ENCODE measurements at places on chromosomes 2 and 18. TPM values are rescaled to one million over a fixed set of nuclear protein-coding genes. Genes with fewer than 3 reads are reported as not detected.

SRD5A2 gene
- total RNA-seq, result not detected

CHRNG gene
- total RNA-seq, result 3.5 TPM

DNA sequence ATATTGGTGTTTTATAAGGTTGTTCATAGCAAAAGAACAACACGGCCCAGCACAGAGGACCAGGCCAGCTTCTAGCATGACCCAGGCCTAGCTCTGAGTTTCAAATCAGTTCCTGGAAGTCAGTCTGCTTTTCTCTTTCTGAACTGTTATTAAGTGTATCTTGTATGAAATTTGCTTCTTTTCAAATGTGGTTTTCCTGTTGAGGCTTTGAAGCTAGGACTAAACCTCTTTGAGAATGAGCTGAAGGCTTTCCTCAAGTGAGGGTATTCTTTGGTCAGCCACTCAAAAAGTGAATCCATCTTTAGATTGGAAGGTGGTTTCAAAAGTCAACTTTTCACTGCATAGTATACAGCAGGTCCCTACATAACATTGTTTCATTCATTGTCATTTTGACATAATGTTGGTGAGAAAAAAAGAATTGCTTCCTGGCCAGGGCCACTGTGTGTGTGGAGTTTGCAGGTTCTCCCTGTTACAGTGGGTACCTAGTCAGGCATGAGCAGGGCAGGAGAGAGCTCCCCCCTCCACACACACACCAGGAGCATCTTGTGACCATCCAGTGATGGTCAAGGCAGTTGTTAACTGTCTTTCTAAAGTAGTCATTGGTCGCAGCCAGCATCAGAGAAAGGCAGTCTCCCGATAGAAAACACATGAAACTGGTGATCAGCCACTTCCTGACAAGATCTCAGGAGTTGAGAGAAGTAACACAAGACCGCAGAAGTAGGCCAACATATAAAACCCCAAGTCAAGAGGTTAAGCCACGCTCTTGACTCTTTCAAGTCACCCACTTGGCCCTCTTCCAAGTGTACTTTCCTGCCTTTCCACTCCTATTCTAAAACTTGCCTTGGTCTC lies 6.7 kb upstream of the ACAA2 start:
- peaks cover 4% of the 10 kb centered on the region for H3K4me1 ChIP-seq
- H3K36me3 ChIP-seq, result no peaks in the 10 kb centered on the region

GRCh38 chr18:67509741-67510391 lies 6.7 kb downstream of the DSEL start:
- H3K36me3 ChIP-seq, result no peaks in the 10 kb centered on the region
- peaks cover 16% of the 10 kb centered on the region for H3K4me1 ChIP-seq
- no peaks in the 10 kb centered on the region for H3K27me3 ChIP-seq
- H3K4me3 ChIP-seq, result no peak overlapping the region
- H3K27ac ChIP-seq, result peak overlapping the region; percentile 10
- DNase-seq, result no peak

- no peaks in the 10 kb centered on the region for H3K27me3 ChIP-seq
- DNase-seq, result no peak
- H3K27ac ChIP-seq, result no peak overlapping the region
- no peaks in the 10 kb centered on the region for H3K36me3 ChIP-seq
- no peak overlapping the region for H3K4me3 ChIP-seq
Observed at GRCh38 chr2:164826293-164827243, 15.1 kb downstream of the COBLL1 start.

DNA sequence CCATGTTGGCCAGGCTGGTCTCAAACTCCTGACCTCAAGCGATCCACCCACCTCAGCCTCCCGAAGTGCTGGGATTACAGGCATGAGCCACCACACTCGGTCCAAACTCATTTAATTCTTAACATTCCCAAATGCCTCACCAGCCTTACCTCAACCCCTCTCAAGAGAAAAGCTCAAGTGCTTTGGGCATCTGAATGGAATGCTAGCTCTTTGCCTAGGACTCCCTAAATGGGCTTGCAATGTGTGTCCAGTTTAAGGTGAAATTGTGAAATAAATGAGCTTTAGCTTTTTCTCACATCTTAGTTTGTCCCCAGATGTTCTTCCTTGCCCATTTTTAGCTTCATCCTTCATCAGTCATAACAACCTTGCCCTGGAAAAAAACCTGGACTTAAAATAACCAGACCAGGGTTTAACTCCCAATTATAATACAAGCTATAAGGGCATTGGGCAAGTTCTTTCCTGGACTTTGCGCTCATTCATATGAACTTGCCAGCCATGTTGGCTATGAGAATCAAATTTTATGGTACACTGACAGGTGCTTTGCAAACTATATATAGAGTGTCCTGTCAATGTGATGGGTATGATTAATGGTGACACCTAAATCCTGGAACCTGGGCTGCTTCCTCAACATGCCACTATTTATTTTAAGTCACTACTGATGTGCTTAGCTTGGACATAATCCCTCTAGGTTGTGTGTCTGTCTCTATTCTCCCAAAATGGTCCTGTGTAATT lies 95.1 kb upstream of the SERPINE2 start:
- H3K27ac ChIP-seq, result no peak overlapping the region
- no peaks in the 10 kb centered on the region for H3K36me3 ChIP-seq
- no peak overlapping the region for H3K4me3 ChIP-seq
- no peaks in the 10 kb centered on the region for H3K27me3 ChIP-seq
- no peak for DNase-seq

DNA sequence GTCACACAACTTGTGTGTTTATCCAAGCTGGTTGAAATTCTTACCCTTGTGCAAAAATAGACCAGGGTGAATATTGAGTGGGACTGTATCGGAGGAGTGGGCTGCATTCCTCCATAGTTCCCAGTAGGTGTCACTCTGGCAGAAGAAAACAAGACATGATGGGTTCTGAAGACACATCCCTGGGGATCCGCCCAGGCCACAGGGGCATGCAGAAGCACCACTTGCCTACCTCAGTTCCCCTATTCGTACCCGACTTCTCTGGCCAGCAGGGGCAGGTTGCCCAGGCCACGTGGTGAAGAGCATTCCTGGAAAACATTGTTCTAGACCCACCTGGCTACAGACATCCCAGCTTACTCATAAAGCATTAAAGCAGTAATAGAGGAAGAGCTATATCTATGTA lies 168.2 kb downstream of the FAM210A start:
- H3K27ac ChIP-seq, result no peak overlapping the region
- H3K4me3 ChIP-seq, result no peak overlapping the region
- H3K36me3 ChIP-seq, result no peaks in the 10 kb centered on the region
- DNase-seq, result peak; percentile 46

GRCh38 chr2:207088276-207088675 lies 77.5 kb downstream of the KLF7 start:
- H3K27ac ChIP-seq, result peak overlapping the region; percentile 71
- peaks cover 71% of the 10 kb centered on the region for H3K4me1 ChIP-seq
- H3K27me3 ChIP-seq, result peaks cover 25% of the 10 kb centered on the region
- DNase-seq, result no peak

GRCh38 chr2:235126768-235127167 lies 175.0 kb downstream of the SH3BP4 start:
- H3K27ac ChIP-seq, result no peak overlapping the region
- H3K36me3 ChIP-seq, result peaks cover 4% of the 10 kb centered on the region
- peaks cover 2% of the 10 kb centered on the region for H3K27me3 ChIP-seq
- H3K4me1 ChIP-seq, result no peaks in the 10 kb centered on the region
- no peak overlapping the region for H3K4me3 ChIP-seq

DNA sequence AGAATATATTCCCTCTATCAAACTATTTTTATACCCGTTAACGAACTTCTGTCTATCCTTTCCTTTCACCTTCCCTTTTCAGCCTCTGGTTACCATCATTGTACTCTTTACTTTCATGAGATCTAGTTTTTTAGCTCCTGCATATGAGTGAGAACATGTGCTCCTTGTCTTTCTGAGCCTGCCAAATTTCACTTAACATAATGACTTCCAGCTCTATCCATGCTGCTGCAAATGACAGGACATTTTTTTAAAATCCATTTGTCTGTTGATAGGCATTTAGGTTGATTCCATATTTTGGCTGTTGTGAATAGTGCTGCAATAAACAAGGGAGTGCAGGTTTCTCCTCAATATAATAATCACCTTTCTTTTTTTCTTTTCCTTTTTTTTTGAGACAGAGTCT lies 8.2 kb upstream of the CCDC195 start:
- peaks cover 12% of the 10 kb centered on the region for H3K36me3 ChIP-seq
- H3K27ac ChIP-seq, result no peak overlapping the region
- peaks cover 7% of the 10 kb centered on the region for H3K4me1 ChIP-seq
- DNase-seq, result no peak
- no peak overlapping the region for H3K4me3 ChIP-seq

- peaks cover 2% of the 10 kb centered on the region for H3K4me1 ChIP-seq
- peaks cover 14% of the 10 kb centered on the region for H3K27me3 ChIP-seq
- no peak overlapping the region for H3K4me3 ChIP-seq
- DNase-seq, result no peak
- no peak overlapping the region for H3K27ac ChIP-seq
Observed at GRCh38 chr18:75071484-75071785, 137.5 kb downstream of the PTGR3 start.

DNA sequence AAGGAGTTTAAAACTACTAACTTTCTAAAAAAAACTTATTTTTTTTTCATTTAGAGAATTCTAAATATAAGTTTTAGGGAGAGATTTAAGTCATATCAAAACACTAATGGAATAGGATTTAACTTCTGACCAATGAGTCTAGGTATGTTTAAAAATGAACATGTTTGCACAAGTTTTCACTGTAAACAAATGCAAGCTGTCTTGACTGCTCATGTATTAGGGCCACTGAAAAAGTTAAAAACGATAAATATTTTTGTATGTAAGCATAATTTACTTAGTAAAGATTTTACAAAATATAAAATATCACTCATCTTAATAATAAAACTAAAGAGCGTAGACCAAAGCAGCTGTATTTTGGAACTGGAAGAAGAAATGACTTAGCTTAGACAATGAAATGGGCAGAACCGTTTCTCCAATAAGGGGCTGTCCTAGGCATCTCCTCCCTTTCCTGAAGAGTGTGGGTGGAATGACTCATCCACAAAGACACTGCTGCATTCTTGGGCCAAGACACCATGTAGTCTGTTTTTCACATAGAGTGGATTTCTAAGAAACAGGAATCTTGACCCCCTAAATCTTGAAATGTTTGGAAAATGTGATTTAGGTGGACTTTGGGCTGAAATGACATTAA lies 118.8 kb downstream of the MEP1B start:
- no peaks in the 10 kb centered on the region for H3K4me1 ChIP-seq
- H3K36me3 ChIP-seq, result no peaks in the 10 kb centered on the region
- no peak overlapping the region for H3K4me3 ChIP-seq
- no peak for DNase-seq
- H3K27me3 ChIP-seq, result no peaks in the 10 kb centered on the region

DNA sequence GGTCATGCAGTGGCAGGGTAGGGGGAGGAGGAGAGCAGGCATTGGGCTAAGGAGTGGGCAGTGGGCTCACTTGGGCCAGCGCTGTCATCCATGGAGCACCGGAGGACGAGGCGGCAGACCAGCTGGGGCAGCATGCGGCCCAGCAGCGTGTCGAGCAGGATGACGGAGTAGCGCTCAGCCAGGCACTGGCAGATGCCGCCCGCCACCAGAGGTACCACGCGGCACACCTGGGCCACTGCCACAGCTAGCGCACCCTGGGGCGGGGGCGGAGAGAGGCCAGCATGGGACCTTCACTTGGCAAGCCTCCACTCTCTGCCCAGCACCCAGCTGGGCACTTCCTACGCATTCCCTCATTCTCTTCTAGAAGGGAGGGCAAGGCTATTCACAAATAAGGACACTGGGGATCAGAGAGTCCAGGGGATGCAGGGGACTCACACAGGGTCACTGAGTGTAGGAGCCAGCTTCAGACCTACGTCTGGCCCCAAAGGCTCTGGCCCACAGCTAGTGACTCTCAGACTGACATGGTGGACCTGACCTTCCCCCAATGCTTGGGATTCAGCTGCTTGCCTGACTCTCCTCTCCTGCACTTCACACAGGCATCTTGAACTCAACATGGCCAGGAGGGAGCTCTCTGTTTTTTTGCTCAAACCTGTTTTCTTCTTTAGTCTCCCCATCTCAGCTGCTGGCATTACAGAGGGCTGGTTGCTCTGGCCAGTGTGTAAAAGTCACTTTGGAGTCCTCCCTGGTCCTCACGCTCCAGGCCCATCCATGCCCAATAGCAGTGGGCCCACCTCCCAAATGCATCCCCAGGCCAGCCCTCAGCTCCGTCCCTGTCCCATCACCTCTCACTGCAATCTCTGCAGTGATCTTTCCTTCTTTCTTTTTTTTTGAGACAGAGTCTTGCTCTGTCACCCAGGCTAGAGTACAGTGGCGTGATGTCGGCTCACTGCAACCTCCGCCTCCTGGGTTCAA lies 4.1 kb downstream of the SFTPB start:
- DNase-seq, result no peak
- H3K4me1 ChIP-seq, result peaks cover 9% of the 10 kb centered on the region
- peaks cover 11% of the 10 kb centered on the region for H3K27me3 ChIP-seq
- H3K36me3 ChIP-seq, result no peaks in the 10 kb centered on the region

DNA sequence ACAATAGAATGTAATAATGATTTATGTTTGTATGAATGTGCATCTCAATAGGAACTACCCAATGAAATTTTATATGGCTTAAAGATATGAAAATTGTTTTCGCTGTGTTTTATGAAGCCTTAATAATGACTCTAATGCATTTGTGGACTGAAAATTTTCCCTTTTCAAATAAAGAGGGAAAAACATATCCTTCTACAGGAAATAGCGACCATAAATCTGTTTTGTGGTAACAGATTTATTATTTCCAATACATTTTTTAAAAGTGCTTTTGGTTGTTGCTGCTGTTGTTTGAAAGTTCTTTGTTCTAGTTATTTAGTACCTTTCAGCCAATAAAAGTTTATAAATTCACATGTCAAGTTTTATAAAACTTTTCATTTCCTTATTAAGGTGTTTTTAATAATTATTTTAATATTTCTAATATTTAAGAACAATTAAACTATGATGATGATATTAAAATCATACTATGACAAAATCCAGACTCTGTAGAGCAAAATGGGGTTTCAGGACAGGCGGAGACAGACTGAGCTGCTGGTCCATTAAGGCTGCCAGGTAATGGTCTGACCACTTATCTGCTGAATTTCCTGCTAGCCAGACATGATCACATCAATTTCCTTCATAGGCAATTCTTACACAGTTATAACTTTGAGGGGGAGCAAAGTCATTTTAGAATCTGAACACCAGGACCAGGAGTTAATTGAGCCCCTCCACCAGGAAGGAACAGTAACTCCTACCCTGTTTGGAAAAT lies 65.7 kb upstream of the NEUROD1 start:
- H3K4me3 ChIP-seq, result no peak overlapping the region
- H3K27ac ChIP-seq, result no peak overlapping the region
- H3K27me3 ChIP-seq, result no peaks in the 10 kb centered on the region
- H3K36me3 ChIP-seq, result no peaks in the 10 kb centered on the region

GRCh38 chr2:50004667-50005066 lies 850.4 kb upstream of the FSHR start:
- H3K27me3 ChIP-seq, result no peaks in the 10 kb centered on the region
- H3K27ac ChIP-seq, result no peak overlapping the region
- no peak overlapping the region for H3K4me3 ChIP-seq
